ENCODE measurements at places on chromosomes 5 and 9.

DNA sequence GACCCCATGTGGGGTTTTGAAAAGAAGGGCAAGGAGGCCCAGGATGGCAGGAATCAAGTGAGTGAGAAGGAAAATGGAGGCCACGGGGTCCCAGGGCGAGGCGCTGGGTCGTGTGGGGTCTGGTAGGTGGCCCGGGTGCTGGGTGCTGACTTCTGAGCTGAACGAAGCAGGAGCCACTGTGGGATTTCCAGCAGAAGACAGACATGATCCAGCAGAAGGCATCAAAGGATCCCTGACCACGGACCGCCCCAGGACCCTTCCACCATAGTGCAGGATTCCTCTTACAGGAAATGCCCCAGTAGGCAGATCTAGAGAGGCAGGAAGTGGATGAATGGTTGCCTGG lies 106.7 kb downstream of the ADAMTS2 start:
- no peak for DNase-seq

DNA sequence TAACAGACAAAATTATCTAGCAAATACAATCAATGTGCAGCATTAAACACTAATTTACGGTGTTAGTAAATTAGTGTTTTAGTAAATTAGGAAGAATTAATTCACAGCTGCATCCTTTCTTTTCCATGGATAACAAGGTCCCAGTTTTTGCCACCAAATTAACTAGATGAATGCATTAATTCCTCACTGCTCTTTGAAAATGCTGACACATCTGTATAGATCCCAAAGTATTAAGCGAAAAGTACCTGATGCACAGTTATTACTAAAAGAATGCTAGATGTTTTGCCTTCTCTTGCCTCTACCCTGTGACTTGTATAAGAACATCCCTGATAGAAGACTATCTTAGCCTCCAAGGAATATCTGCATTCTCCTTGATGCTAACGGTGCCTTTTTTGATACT lies 612.7 kb upstream of the DMAC1 start:
- no peak for DNase-seq

- no peak for DNase-seq
Measured at GRCh38 chr9:101498323-101498722, 35.3 kb upstream of the RNF20 start.

- no peak for DNase-seq
Measured at GRCh38 chr9:74742792-74743730, 144.7 kb downstream of the TRPM6 start.

DNA sequence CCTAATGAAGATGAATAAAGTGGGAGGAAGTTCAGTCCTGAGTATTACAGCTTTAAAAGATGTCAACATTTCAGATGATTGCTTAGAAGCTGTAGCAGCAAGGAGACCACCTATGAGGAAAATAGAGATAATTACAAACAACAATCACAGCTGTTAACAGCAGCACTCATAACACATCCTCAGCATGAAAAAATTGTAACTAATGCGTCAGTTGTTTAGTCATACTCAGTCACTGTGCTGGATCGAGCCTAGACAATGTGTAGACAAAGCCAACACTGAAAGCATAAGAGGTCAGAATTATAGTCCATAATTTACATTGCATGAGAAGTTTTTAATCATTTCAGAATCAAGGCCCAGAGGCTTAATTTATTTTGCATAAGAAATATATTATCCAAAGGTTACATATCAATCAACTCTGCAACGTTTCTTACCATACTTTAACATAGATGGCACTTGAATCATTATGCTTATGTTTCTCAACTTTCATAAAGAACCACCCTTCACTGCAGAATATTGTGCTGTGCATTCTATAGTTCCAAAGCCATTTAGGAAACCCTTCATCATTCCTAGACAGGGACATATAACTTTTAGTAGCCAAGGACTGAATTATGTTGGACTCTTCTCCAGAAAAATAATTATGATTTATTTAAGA lies 60.2 kb upstream of the HAPLN1 start:
- DNase-seq = no peak

- DNase-seq = no peak
Measured at GRCh38 chr5:8050616-8051175, 181.7 kb downstream of the MTRR start.

- no peak for DNase-seq
Measured at GRCh38 chr5:154267516-154267915, 77.0 kb downstream of the GALNT10 start.

GRCh38 chr5:158022393-158022792 lies 163.4 kb upstream of the CLINT1 start:
- no peak for DNase-seq

DNA sequence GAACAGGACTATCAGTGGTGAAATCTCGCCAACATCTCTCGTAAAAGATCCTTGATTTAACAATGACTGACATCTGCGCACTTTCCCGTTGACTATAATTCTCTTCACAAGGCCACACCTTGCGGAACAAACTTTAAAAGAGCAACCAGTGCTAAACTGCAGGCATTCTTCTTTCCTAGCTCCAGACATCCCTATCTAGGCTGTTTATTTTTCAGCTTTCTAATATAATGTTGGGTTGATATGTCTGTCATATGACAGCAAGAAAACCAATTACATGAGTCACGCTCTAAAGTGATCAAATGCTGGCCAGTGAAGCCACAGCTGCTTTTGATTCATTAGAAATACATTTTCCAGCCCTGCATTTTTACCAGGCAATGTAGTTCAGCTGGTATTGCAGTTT lies 162.5 kb downstream of the ELAVL2 start:
- DNase-seq = no peak

- DNase-seq = no peak
Measured at GRCh38 chr5:118314931-118315330, 673.4 kb downstream of the DTWD2 start.

DNA sequence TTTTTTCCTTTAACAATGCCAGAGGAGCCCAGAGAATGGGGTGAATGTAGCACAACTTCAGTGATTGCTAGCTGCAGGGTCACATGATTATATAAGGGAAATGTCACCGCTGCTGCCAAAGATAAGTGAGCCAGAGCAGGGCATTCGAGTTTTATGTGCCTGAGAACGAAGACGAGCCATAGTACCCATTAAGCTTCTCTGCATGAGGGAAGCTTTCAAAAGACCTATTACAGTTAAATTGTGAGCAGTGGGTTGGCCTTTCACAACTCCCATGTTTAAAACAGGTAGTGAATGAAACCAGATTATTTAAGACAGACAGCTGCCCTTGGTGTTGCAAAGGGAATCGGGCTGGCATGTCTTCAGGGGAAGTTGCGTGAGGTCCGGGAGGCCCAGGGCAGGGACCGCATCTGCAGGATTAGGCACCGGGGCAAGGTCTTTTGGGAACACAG lies 82.4 kb upstream of the TNFAIP8 start:
- DNase-seq = no peak

- no peak for DNase-seq
Measured at GRCh38 chr9:1804128-1804865, 210.8 kb upstream of the SMARCA2 start.

DNA sequence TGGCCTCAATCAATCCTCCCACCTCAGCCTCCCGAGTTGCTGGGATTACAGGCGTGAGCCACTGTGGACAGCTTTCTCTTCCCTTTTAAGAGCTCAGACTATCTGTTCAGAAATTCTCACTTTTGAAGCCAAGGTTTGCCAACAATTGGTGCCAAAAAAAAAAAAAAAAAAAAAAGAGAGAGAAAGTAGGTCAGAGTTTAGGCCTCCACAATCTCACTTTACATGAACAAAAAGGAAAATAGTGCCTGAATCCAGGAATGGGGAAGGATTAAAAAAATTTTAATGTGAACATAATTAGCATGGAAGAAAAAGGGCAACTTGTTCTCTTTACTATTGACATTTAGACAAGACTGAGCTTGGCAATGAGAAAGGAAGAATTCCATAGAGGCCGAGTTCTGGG lies 94.1 kb downstream of the NSG2 start:
- no peak for DNase-seq

GRCh38 chr9:131960851-131961495 lies 118.7 kb downstream of the MED27 start:
- DNase-seq = no peak

DNA sequence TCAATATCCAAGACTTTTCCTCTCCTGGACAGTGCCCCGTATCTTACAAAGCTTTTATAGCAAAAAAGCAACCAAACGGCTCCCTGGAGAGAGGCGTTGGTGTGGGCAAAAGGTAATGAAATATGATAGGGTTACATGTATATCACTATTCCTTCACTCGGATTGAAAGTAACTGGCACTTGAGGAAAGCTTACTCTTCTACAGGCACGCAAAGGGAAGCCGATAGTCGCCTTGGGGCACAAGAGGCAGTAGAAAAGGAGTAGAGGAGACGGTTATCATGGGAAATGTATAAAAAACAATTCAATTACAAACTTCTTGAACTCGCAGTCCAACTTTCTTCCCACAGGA lies 1.1 kb downstream of the DIAPH1 start:
- no peak for DNase-seq

DNA sequence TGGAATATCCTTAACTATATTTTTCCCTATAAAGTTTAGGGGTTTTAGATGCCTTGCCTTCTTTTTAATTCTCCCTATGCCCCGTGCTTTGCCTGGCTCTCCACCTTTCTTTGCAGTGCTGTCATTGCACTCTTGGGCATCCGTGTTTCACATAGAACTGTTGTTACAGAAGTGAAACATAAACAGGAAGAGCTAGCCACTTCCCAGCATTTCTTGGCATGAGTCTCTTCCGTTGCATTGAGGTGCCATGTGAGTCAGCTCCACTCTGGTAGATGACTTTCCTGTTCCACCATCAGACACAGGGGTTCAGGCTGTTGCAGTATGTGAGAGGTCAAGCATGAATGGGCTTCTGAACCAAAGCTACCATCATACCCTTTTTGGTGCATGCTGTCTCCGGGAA lies 73.4 kb downstream of the ANGPTL2 start:
- no peak for DNase-seq

DNA sequence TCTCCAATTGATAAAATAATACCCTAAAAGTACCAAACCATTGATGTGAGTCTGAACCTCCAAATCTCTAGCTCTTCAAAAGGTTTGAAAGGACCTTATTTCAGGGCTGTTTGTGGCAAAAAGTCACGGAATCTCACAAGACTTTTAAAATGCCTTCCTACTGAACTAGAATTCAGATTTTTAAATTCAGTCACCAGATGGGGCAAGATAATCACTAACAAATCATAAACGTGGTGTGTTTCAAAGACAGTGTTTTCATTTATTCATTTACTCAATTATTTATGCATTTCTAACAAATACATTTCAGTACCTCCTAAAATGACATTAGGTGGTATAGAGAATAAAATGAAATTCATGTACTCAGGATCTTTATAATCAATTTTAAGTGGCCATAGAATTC lies 68.2 kb upstream of the SMC2 start:
- no peak for DNase-seq

DNA sequence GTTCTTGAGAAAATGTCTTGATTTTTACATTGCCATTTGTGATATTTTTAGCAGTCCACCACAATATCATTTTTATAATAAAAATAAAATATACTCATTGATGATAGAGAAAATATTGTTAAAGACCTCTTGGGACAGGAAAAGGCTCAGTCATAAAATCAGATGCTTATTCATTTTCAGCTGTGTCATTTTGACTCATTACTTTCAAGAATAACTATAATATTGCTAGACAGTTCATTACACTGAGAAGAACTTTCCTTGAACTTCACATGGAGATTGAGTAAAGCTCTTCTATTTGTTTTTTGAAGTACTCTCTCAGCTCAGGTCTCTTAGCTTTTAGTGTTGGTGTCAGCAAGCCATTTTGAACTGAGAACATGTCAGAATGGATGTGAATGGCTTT lies 8.5 kb upstream of the MEIKIN start:
- no peak for DNase-seq

- DNase-seq = no peak
Measured at GRCh38 chr5:112417931-112418658, 982 bp downstream of the EPB41L4A start.

DNA sequence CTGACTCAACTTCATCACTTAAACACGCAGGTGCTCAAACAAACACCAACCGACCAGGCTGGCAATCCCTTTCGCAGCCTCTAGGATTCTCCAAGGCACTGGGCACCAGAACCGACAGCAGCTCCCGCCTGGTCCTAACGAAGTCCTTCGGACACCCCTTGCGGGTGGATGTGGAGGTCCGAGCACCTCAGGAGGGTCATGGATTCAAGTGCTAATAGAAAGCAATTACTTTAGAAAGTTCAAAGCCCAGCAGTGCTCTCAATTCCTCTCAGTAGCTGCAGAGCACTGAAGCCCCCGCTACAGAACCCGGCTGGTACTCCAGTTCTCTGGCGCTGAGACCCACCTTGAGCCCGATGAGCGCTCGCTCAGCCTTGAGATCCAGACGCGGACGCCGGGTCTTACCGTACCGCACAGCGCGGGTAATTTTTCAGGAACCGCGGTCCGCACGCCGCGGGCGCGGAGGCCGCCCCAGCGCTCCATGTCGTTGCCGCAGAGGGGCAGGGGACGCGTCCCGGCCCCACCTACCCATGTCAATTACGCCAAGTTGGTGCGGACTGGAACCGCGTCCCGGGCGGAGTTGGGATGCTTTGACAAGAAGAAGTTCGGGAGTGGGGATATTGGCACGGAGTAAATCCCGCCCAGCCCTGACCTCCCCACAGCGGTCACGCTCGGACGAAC lies 638 bp downstream of the MARCHF3 start:
- no peak for DNase-seq

- DNase-seq = no peak
Measured at GRCh38 chr5:130488252-130488651, 584.0 kb downstream of the CHSY3 start.

- DNase-seq = no peak
Measured at GRCh38 chr9:130041648-130042405, 1.2 kb downstream of the FNBP1 start.

GRCh38 chr5:56317923-56318561 lies 84.9 kb upstream of the ANKRD55 start:
- no peak for DNase-seq

DNA sequence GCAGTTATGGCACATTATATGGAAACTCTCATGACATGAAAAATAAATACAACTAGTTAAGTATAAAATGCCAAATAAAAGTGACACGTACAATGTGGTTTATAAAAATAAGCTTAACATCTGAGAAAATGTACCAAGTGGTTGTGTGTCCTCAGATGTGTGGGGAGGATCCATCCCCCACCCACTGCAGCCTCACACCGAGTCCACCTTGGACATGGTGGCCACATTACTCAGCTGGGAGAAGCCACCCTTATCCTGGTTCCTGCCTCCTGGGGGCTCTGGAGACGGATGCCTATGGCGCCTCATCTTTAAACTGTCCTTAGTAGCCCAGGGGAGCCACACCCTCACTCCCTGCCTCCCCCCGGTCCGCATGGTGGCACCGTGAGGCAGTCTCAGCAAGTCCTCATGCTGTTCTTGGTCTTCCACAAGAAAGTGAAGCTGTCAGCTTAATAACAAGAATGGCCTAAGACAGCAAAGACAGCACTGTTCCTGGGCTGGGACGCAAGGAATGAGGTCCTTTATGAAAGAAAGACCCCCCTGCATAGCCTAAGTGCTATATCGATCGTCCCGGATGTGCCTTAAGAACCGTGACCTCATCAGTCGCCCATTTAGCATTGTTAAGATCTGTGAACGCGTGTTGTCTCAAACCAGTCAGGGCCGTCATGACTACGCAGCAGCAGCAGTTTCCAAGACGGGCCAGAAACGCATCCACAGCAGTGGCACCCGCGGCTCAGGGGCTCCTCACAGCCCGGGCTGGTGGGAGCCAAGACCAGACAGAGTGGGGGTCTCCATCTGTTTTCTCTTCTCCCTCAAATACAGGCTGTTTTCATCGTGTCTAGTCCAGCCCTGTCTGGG lies 56.4 kb downstream of the IPPK start:
- no peak for DNase-seq
